ENCODE measurements at places on chromosomes 4 and X.

DNA sequence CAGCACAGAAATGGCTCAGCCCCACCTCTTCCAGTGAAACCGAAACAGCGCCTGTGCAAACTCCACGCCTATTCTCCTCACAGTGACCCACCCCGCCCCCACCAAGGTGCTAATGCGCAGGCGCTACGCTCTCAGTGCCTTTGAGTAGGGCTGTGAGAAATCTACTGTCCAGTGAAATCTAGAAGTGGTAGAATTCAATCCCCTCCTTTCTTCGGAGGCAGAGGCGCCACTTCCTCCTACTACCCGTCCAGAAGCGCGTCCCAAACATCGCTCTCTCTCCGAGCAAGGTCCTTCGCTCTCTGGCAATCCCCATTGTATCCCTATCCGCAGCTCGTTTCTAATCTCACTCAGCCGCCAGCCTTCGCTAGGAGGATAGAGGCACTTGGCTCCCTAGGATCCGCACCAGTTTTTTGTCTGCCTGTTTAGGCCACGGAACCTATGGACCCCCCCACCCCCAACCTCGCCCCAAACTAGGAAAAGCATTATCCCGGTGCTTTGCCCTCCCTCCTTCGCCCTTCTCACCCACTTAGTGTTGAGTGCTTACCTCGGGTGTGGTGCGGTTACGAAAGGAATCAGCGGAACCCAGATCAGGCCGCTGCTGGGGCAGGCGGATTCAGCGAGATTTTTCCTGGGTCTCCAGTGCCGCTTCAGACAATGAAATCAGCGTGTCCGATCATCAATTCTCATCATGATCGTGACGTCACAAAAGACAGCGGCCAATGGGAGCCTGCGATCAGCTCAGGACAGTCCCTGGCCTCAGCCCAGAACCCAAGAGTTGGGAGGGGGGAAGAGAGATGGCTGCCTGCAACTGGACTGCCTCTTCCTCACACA is at the start of gene HDX:
Gene HDX, minus strand, starts transcription at position 656 of the 831 bp plus-strand sequence. CDS start 27,056 bp downstream, outside the sequence.
- peak; percentile 68 for DNase-seq

DNA sequence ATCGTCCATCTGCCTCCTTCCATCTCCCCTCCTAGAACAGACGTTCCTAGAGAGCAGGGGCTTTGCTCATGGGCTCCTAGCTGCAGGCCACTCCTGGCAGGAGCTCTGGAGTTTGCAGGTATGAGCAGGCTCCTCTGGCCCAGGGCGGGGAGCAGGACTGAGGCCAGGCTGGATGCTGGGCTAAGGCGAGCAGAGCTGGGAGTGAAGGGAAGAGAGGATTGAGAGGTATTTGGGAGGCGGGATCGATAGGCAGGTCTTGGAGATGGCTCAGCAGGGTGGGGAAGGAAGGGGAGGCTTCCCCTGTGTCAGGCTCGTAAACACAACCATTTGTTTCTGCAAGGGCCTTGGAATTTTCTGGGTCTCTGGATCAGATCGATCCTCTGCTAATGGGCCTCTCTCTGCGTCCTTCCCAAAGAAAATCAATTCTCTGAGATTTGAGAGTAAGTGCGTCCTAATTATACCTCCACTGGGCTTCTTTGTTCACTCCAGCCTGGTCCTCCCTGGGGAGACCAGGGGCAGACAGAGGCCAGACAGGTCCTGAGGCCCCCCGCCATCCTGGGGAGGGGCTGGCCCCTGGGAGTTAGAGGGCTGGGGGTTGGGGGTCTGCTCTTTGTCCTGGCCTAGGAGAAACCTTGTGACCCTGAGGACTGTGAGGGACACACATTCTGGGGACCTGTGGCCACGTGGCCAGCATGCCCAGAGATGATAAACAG is 94.8 kb upstream of the PSAPL1 start:
- no peak for DNase-seq

- DNase-seq: peak; percentile 68
Measured at GRCh38 chr4:74623041-74623440, 171.3 kb downstream of the BTC start.

DNA sequence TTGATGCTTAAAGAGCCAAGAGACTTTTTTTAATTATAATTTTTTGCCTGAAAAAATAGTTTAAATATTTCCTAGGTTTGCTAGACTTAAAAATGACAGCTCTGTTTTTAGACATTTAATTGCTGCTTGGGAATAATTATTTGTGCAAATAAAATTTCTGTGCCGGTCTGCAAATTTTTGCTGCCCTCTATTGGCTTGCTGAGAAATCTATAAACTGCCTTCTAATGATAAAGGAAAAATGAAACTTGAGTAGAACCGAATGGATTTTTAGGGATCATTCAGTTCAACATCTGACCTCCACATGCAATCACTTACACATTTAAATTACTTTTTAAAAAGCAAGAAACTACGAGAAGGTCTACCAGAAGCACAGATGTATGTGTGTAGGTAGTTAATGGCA is 434.0 kb downstream of the FAM133A start:
- no peak for DNase-seq

DNA sequence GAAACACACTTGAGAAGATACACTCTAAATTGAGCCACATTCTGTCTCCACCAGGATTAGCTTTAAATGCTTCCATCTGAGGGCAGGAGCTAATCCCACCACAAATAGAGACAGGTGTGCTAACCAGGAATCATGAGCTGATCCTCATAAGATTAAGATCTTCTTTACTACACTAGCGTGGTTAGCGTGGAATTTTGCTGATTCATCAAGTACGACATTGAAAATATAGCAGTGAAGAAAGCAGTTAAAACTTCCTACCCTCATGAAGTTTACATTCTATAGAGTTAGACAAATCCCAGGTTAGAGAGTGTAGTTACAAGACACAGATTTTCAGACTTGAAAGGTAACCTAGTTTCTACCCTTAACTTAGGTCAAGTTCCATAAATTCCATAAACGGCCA is 5.3 kb upstream of the APELA start:
- no peak for DNase-seq

DNA sequence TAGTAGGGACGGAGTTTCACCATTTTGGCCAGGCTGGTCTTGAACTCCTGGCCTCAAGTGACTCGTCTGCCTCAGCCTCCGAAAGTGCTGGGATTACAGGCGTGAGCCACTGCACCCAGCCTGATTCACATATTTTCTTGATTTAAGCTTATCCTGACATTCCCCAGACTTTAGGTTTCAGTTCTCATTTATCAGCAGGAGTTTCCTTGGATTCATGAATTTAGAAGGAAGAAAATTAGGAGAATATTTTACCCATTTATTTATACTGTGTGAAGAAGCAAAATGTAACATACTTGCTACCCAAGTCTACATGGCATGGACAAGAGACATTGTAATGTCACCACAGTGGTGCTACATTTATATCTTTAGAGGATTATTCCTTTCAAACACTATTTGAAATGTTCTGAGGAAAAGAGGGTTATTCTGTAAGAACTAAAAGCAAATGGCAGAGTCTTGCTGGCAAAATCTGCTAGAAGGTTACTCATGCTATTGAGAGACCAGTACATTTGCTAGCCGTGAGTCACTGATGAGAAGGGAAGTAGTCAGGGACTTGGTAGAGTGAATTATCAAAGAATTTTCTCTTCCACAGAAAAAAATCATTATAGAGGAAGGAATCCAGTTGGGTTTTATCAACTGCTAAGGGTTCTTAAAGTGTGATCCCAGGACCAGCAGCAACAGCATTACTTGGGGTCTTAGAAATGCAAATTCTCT is 26.1 kb upstream of the CFAP299 start:
- no peak for DNase-seq

GRCh38 chrX:103329991-103330390 is at the start of gene TCEAL7:
TSS of gene TCEAL7 (plus strand) at chrX:103330239. CDS start at chrX:103331404, 1,165 bp downstream.
- DNase-seq: no peak

- DNase-seq: no peak
Measured at GRCh38 chrX:56623316-56623715, 59.9 kb downstream of the UBQLN2 start.

DNA sequence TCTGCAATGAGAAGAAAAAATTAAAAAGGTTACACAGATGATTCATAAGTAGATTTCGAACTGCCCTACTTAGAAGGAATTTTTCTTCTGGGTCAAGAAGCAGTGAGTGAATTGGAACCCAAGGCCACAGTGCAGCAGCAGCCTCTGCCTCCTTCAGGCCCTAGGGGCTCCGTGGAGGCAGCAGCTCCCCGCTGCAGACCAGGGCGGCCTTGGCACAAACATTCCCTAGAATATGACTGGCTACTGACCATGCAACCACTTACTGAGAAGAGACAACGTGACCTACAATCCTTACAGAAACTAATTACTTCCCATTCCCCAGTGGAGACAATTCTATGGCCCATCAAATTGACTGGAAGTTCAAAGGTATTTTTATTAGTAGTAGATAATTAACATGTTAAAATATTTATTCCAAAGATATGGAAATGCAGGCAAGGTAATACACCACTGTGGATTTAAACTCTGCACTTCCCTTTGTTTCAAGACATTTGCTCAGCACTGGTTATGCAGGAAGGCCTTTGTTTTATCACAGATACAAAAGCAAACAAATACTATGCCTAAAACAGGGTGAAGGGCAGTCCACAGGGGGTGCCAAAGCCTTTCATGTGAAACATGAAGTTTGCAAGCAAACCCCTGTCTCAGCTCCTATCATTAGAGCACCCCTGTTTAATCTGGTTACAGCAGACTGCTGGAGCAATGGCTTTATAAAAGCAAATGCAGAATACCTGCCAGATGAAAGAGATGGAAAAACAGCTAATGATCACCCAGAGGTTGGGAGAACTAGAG is 59.2 kb downstream of the PCDH19 start:
- DNase-seq: no peak

All from common myeloid progenitor, CD34-positive (primary cell).